ENCODE measurements at places on chromosomes 1 and 21.

DNA sequence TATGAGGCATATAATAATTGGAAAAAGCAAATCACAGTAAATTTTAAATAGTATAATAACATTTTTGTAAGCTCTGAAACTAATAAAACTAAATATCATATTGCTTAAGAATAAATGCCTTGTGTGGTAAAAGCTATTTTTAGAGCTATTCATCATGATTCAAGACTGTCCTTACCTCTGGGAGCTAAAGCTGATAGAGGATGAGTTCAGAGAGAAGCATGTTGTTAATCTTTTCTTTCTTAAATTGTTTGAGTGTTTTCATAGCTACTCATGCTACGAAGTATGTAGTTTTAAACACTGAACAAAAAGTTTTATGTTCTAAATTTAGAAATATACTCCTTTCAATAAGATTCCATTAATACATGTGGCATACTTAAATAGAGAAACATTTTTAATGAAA lies 30.5 kb downstream of the IFI16 start:
- no peak for DNase-seq

DNA sequence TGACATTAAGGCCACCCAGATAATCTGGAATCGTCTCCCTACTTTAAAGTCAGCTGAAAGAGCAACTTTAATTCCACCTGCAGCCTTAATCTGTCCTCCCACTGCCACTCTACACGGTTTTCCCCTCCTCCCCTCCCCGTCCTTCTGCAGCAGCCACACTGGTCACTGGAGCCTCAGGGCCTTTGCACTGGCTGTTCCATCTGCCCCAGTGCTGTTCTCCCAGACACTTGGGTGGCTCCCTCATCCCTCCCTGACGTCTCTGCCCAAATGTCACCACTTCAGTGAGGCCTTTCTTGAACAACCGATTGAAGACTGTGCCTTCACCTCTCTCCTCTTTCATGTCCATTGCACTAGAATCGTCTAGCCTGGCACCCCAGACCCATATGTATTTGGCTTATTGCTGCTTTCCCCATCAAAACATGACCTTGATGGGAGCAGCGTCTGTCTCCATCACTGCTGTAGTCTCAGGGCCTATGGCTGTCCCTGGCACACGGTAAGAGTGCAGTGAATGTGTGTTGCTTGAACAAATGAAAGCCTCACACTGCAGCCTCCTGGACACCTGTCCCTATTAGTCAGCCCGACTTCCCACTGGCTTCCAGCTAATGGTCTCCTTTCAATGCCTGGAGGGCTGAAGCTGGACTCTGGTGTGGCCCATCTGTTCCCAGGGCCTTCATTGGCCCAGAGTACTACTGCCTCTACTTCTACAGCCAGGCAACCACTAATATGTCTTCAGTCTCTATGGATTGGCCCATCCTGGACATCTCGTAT lies 10.6 kb upstream of the PRDM16 start:
- no peak for DNase-seq

DNA sequence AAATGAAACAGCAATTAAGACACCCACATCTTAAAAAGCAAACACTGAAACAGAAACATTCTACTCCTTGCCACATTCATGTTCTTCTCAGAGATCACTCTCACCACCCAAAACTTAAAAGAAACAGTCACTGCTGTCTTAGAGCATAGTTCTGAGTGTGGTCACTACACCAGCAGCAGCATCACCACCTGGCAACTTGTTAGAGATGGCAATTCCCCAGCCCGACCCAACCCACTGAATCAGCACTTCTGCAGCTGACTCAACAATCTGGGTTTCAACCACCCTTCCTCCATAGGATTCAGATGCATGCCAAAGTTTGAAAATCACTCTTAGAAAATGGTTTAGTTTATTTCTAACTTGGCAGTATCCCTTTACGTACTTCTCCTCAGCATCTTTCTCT lies 126.1 kb downstream of the CDC42BPA start:
- DNase-seq, result no peak

DNA sequence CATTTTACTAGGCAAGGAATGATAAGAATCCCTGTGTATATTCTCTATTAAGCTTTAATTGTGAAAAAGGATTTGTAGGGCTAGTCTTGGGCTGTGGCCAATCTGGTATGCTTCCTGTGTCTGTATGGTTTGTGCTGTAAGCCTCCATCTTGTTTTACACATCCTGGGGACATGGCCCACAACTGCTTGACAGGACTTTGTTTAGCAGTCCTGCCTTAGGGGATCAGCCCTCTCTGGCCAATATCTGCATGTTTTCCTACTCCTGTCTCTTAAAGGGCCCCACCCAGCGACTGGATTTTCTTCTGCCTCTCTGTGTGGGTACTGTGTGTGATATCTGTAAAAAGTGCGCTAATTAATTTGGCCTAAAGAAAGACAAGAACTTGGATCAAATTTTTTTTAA lies 813.2 kb downstream of the PLA2G4A start:
- no peak for DNase-seq

- peak; percentile 19 for DNase-seq
Observed at GRCh38 chr1:39142401-39143060, 62.0 kb upstream of the MACF1 start.

GRCh38 chr1:172089768-172090510 lies 248.6 kb downstream of the DNM3 start:
- no peak for DNase-seq

- peak; percentile 28 for DNase-seq
Observed at GRCh38 chr1:203625628-203626019, 1.0 kb upstream of the ATP2B4 start.

GRCh38 chr1:41476807-41477361 lies 7.6 kb downstream of the EDN2 start:
- no peak for DNase-seq

- DNase-seq, result no peak
Observed at GRCh38 chr1:232854798-232855159, 49.6 kb downstream of the MAP10 start.

GRCh38 chr21:45876381-45877170 lies 105.0 kb upstream of the COL6A1 start:
- DNase-seq, result no peak

- no peak for DNase-seq
Observed at GRCh38 chr1:12472798-12473551, 145.0 kb downstream of the DHRS3 start.

DNA sequence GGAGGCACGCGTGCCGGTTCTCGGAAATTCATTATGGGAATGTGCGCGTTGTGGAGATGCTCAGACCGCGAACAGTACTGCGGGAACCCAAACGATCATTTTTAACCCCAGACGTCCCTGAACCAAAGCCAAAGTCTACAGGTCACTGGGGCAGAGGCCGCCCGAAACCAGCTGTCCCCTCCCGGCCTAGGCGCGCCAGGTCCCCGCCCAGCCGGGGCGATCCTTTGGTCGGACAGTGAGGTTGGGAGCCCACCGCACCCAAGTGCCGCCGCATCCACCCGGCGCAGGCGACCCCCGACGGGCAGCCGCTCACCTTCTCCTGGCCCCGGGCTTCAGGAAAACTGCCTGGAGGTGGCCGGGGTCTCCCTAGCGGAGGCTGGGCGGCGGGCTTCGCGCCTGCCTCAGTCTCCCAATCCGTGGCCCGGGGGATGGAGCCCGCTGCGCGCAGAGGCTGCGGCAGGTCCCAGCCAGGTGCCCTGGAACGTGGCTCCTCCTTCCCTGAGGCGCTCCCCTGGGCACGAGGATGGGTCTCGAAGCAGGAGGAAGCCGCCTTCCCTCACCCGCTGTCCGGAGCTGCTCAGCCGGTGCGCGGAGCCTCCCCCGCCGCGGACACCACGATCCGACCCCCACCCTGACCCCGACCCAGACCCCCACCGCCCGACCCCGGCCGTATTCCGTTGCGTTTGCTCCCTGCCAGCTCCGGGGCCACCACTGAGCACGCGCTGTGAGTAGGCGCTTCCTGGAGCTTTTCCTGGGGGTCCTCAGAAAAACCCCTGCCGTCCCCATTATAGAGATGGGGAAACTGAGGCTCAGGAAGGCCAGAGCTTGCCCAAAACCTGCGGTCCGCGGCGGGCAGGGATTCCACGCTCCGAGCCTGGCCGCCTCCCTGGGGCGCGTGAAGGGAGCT lies 8.1 kb upstream of the SLX9 start:
- peak; percentile 21 for DNase-seq

DNA sequence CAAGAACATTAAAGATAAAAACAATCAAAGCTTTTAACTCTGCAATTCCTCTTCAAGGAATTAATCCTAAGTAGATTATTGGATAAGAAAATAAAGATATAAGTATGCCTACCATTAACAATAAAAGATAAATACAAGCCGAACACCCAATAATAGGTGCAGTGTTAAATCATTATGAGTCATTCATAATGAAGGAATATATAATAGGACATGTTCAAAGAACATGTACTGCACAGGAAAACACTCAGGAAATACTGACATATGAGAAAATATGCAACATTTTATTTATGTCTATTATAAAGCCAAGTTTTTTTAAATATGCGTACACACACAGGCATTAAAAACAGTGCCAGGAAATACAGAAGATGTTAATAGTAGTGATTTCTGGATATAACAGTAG lies 11.1 kb upstream of the EXO1 start:
- DNase-seq, result no peak

GRCh38 chr1:31717341-31717740 lies 13.5 kb upstream of the COL16A1 start:
- no peak for DNase-seq

- no peak for DNase-seq
Observed at GRCh38 chr1:36096500-36097432, 8.1 kb downstream of the ADPRS start.

DNA sequence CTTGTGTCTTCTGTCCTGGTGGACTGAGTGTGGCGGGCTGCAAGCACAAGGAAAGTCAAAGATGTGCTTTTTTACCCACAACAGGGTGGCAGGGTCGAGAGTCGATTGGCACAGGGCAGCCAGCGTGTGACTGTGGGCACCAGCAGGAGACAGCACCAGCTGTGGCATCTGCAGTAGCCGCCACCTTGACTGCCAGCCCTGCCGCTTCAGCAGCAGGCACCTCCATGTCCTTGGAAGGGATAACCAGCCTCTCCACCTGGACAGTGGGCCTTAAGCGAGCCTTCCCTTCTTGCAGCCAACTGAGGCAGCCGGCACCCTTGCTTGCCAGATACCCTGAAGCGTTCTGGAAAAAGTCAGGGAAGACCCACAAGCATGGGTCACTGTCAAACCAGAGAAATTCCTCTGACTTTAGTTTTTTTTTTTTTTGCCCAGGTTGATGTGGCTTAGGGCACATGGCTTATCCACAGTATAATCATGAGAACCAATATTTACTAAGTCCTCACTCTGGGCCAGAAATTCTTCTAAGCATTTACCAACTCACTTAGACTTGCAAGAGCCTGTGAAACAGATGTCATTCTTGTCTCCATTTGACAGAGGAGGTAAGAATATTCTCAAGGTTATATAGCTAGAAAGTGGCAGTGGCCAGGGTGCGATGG lies 30.1 kb upstream of the PTGFRN start:
- peak; percentile 55 for DNase-seq

- no peak for DNase-seq
Observed at GRCh38 chr1:26278724-26279455, 996 bp upstream of the SH3BGRL3 start.

GRCh38 chr1:240559781-240560180 lies 52.2 kb downstream of the GREM2 start:
- DNase-seq, result no peak

DNA sequence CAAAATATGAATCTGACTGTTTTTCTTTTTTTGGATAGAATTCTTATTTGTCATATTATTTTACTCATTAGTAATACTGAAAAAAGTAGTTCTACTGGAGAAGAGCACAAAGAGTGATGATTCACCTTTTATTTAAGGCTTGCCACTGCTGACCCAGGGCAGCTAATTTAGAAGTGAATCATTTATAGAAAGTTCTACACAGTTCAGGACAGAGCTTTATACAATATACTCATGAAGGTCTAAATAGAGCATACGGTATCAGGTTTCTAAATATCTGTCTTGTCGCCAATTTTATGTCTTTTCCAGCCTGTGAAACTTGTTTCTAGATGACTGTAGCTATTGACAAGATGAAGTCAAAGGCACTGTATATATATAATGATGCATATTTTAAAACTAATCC lies 25.0 kb downstream of the GIPC2 start:
- no peak for DNase-seq

DNA sequence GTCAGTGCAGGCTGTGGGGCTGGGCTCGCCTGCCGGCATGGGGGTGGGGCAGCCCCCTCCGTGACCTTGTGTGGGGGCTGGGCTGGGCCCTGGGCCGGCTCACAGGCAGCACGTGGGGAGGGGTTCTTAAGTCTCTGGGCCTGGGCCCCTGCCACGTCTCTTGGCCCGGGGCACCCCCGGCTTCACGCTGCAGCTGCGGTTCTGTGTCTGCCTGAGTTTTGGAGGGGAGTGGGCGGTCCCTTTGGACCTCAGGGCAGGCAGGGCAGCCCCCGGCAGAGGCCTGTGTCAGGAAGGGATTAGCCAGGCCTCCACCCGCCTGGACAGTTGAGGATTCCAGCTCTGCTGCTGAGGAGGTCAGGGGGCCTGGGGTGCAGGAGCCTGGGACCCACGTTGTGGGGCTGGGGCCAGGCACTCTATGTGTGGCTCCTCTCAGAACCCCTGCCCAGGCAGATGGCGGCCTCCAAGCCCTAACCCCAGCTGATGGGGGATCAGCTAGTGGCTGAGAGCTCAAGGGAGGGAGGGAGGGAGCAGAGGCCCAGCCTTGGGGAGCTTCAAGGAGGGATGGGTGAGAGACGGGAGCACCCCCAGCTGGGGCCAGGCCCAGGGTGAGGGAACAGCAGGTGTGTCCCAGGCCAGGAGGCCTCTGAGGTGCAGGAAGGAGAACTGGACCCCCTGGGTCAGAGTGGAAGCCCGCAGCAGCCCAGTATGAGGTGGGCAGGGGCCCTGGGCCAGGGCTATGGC lies 1.8 kb upstream of the PLCH2 start:
- no peak for DNase-seq

DNA sequence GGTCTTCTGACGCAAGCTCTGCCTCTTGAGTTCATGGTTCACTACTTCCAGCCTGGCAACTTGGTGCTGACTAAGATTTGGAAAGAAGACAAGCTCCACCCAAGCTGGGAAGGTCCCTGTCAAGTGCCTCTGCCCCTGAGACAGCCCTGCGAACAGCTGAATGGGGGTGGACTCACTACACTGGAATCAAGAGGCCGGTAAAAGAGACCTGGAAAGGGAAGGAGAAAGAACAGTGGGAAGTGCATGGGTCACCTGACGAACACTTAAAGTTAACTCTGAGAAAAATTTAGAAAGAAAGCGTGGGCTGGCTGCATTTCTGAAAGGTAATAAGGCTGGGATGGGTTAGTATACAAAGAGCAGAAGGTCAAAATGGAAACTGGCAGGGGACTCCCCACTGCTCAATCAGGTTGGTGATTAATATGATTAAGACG lies 26.1 kb upstream of the ZNF496 start:
- DNase-seq, result no peak

DNA sequence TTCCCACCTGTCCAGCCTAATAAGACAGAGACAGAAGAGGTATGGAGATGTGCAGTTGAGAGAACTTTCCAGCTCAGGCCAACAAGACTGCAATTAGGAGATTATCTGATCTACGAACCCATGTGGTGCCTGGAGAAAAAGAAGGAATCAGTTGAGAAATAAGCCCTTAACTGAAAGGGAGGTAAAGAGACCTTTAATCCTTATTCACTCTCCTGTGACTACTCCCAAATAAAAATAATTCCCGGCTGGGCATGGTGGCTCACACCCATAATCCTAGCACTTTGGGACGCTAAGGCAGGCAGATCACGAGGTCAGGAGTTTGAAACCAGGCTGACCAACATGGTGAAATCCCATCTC lies 31.9 kb upstream of the SARS1 start:
- DNase-seq, result no peak

- DNase-seq, result peak; percentile 76
Observed at GRCh38 chr1:110674337-110675059, at the start of gene KCNA3. KCNA3 (minus strand) TSS chr1:110674940; CDS start chr1:110674809, 131 bp downstream.

GRCh38 chr1:185062710-185063370 lies 17.5 kb downstream of the RNF2 start:
- no peak for DNase-seq
